Right cardiac atrium (tissue), 5 donors: ENCODE measurements at places on chromosomes 6 and 20. TPM values are rescaled to one million over a fixed set of nuclear protein-coding genes. Genes with fewer than 3 reads are reported as not detected.

- no peak for DNase-seq
These were observed 30.5 kb downstream of the PLN start for GRCh38 chr6:118578617-118579016.

DNA sequence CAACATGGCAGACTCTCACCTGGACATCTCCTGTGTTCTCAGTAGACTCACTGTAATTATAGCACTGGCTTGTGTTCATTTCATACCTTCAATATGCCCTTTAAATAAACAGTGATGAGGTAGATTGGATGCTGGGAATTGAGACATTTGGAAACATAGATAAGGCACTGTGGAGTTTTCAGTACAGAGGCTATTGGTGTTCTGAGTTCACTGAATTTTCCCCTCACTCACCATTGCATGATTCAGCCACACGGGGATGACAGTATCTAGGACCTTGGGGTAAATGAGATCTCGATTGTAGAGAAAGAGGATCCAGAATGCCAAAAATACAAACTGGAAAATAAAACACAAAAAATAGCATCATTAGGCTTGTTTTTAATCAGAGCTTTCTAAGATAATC lies 12.6 kb downstream of the ADTRP start:
- DNase-seq, result no peak

The UBD gene
- total RNA-seq, result not detected

GRCh38 chr6:18371656-18372055 lies 15.5 kb upstream of the RNF144B start:
- DNase-seq, result no peak
